Activated CD4-positive, CD25-positive, alpha-beta regulatory T cell treated with anti-CD3 and anti-CD28 coated beads, Interleukin-2, amount 50 U/mL, for 72 hours (primary cell): ENCODE measurements at places on chromosomes 5 and 9.

GRCh38 chr5:157143127-157143971 is 684 bp upstream of the MED7 start:
- DNase-seq: peak; percentile 44

GRCh38 chr5:93902288-93902687 is 160.9 kb upstream of the POU5F2 start:
- no peak for DNase-seq

DNA sequence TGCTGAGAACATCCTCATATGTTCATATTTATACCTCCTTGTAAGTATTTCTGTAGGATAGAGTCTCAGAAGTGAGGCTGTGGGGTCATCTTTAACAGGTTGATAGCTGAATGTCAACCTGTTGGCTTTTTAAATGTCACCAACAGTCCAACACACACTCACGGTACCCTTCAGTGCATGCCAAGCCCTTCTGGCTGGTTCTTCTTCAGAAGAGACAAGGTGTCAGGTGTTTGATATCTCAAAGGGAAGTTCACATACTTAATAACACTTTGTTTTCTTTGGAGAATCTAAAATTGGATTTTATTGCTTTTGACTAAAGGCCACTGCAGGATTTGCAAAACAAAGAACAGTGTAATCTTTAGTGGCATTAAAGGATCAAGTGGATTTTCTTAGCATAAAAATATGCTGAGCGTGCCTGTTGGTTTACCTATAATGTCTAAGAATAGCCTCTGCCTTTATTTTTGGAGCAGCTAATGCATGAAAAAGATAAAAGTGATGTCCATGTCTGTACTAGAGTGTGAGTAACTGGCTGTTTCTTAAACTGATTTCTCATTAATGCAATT is 58.2 kb downstream of the RGS3 start:
- no peak for DNase-seq

DNA sequence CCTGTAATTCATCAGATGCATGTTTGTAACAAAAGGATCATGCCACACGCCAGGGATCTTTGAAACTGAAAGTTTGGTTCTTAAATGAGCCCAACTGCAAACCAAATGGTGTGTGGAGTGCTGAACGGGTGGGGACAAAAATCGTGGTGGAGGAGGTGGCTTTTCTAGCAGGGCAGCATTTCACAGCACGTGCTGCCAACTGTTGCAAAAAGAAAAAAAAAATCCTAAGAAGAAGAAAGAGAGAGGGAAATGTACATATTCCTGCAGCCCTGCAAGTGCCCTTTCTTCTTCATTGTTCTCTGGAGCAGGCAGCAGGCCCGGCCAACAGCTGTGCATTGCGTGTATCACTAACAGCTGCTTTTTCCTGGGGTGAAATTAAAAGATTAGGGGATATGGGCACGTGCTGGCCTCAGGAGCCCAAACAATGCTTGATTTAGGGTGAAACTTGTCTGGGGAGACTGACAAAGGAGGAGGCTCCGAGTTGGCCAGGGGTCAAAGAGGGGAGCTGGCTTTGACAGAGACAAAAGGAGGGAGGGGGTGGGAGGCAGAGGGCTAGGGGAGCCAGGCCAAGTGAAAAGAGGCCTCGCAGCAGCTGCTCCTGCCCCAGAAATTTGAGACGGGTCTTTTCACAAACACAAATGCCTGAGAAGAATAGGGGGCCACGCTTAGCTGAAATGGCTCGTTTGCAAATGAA is 73.0 kb downstream of the GADD45G start:
- DNase-seq: no peak

DNA sequence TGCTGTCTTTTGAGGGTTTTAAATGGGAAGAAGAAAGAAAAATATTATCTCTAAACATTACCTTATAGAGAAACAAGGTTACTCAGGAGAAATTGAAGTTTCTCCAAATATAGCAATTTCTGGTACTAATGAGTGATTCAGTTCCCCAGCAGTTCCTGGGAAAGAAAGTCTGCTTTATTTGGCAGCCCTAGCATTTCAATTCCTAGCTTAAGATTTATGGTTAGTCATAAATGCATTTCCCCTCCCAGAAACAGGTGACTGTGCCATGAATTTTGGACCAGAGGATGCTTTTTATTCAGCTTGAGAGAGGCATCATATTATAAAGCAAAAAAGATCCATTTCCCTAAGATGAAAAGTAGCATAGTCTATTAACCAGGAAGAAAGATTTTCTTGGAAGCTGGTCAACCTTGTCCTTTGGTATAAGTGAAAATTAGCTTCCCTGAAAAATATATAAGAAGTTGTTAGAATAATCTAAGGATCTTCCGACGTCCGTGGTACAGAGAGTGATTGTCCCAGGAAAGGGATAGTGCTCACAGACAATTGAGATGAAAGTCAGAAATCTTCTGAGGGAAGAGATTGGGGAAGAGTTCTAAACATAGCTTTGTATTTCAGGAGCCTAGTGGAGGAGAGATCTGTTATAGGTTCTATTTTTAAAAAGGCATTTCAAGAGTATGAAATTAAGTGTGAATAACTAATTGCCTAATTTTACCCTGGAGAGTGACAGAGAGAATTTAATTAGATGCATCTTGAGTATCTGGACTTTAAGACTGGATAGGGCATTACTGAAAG is 164.9 kb downstream of the ESM1 start:
- DNase-seq: no peak

DNA sequence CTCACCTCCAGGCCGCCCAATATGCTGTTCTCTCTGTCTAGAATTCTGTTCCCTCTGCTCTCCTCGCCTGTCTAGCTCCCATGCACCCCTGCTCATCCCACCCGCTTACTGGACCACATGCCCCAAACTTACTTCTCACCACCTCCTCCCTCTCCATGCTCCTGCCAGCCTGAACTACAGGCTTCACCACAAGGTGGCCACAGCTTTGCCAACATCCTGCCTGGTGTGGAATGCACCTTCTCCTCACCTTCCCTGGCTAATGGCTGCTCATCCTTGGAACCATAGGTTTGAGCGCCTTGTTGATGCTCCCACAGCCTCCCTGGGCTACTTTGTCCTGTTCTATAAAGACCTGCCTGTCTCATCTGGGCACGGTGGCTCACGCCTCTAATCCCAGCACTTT is 9.6 kb downstream of the LAMC3 start:
- no peak for DNase-seq

- DNase-seq: peak; percentile 31
These were observed at the start of gene SLC1A3 for GRCh38 chr5:36606428-36607113. Gene SLC1A3 (plus strand): TSS chr5:36606606. CDS start chr5:36608424, 1,818 bp downstream.

GRCh38 chr5:115072266-115073064 is 97.2 kb downstream of the TRIM36 start:
- DNase-seq: no peak

DNA sequence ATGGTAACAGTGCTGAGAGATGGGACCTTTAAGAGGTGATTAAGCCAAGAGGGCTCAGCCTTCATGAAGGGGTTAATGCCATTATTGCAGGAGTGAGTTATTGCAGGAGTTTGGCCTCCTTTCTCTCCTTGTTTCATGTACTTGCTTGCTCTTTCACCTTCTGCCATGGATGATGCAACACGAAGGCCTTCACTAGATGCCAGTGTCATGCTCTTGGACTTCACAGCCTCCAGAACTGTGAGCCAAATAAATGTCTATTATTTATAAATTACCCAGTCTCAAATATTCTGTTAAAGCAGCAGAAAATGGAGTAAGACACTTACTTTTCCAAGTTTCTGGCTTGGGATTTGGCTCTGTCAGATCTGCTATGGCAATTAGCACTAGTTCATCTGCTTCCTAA is 38.4 kb upstream of the RECK start:
- DNase-seq: no peak

DNA sequence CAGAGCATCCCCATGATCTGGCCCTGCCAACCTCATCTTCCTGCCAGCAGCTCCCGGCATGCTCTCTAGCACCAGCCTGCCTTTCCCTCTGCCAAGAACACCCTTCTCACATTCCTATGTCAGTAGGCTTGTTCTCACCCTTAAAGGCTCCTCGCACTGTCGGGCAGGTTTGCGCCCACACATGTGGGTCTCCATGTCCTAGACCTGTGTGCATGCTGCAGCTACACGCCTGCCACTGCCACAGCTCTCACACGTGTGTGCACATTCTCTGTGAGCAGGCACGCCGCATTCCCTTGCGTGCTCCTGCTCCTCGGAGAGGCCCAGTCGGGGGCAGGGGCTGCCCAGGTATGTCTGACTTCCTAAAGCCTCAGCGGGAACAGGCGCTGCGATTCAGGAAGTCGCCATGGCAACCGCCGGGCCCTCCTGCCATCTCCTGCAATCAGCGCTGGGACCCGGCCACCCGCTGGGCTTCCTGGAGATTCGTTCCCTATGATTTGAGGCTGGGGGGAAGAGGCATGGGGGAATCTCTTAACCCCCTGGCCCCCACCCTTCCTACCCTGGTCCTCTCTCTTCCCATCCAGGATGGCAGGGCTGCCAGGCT is 28.1 kb downstream of the NDUFA8 start:
- no peak for DNase-seq

DNA sequence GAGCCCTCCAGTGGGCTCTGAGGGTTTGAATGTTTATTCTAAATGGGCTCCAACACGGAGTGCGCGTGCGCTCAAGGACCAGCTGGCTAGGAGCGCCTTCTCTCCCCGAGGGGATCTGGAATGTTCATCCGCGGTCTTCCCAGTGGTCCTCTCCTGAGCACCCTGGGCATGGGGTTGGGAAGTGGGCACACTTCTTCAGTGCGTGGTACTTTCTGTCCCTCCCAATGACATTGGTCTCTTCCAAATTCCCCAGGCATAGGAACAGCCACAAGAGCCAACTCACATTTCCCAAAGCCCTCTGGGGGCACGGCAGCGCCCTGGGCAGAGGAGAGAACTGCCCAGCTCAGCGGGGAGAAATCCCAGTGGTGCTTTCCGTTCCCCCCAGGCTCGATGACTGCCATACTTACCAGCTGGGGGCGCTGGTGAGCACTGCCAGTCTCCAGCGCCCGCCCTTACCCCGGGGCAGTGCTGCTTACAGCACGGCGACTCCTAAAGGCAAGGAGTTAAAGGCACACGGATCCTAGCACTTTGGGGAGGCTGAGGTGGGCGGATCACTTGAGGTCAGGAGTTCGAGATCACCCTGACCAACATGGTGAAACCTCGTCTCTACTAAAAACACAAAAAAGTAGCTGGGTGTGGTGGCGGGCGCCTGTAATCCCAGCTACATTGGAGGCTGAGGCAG is 29.9 kb upstream of the OBP2B start:
- DNase-seq: peak; percentile 69

DNA sequence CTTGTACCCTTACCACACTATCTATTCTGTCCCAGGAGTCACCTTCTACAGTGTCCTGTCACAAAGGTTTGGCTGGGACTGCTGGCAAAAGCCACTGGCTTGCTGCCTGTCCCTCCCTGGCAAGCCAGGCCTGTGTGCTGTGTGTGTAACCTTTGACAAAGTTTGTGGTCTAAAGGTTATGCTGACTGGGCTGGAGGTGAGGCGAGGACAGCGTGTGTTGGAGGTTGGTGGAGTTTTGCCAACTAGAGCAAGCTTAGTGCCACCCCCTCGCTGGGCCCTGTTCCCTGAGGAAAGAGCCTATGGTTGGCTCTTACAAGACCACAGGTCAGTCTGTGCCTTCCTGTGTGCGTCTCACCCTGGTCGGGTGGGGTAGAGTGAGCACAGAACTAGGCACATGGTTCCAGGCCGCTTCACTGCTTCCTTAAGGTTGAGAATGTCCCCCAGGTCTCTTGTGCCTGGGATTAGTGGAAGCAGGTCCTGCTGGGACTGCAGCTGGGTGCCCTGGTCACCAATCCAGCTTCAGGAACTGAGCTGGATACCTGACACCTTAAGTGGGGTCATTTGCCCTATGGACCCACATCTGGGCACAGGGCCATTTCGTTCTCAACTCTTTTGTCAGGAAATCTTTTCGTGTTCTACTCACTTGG is 152.2 kb downstream of the GADD45G start:
- DNase-seq: no peak

DNA sequence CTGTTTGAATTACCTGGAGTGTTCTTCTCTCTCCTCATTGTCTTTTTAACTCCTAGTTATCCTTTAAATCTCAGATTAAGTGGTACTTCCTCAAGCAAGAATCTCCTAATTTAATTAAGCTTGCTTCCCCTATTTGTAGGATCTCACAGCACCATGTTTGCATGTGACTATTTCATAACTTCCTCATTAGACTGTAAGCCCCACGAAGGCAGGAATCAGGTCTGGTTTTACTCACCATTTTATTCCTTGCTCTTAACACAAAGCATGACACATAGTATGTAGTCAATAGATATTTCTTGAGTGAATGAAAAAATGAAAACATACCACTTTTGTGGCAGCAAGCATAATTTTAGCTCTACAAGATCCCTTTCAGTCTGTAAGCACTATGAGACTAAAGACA is 1.3 kb upstream of the ERMP1 start:
- no peak for DNase-seq

DNA sequence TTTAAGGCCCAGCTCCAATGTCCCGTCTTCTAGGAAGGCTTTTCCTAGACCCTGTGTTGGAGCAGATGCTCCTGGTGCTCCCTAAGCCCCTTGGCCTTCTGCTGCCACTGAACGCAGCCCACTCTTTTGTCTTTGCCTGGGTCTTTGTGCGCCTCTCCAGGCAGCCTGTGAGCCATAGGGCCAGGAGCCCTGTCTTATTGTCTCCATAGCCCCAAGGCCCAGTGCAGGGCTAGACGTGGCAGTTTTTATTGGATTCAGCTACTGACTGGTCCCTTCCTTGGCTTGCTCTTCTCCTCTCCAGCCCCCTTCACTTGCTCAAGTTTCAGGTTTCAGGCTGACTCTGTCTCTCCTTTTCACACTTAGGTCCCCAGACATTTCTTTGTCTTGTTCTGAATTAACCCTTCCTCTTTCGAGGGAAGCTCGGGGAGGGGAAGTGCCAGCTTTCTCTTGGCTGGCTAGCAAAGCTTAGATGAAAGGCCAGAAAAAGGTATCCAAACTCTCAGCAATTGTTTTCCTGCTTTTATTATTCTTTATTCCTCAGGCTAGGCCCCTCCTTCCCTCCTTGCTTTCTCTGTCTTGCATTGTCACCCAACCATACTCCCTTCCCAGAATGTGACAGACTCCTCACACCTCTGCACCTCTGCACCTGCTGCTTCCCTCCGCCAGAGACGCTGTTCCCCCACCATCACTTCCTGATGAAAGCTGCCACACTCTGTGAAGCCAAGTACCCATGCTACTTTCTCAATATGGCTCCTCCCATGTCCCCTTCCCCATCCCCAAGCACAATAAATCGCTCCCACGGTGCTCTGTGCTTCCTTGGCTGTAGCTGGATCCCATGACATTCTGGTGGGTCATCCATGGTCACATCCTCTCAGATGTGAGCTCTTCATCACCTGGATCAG is 101.6 kb upstream of the CPEB4 start:
- DNase-seq: no peak

DNA sequence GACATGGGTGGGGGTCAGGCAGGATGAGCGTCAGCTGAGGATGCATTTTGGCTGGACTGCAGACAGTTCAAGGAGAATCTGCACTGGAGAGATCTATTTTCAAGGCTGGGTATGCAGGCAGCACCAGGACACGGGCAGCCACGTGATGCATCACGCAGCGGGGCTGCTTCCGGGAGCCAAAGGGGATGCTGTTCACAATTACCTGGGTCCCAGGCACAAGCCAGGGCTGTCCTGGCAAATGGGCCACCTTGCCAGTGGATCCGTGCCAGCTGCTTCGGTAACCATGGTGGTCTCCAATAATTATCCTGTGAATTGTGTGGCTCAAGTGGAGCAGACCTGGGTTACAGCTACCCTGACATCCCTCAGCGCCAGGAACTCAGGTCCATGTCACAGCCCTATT is 17.5 kb downstream of the DBH start:
- no peak for DNase-seq

GRCh38 chr5:177509381-177509951 is at the start of gene DOK3:
Gene DOK3 (minus strand): TSS chr5:177509826. CDS start chr5:177509540, 286 bp downstream.
- DNase-seq: no peak
